Breast epithelium (tissue), 4 donors: ENCODE measurements at places on chromosomes 2 and 18. TPM values are rescaled to one million over a fixed set of nuclear protein-coding genes. Genes with fewer than 3 reads are reported as not detected.

The LBX2 gene
- 1.3 TPM for total RNA-seq

The FAM124B gene
- total RNA-seq, result 2.6 TPM

DNA sequence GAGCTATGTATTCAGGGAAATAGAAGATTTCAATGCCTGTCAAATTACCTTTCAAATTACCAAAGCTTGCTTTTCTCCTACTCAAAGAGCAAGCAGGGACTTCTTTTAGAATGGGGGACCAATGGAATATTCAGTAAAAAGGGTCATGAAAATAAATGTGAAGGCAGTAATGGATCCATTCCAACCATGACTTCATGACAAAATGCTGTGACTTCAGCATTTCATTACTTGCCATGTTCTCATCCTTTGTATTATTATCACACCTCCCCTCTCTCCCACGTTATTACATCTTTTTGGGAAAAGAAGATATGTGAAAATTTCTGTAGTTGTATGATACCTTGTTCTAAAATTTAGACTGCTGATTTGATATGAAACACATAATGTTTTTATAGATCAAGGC is 864.0 kb upstream of the FSHR start:
- DNase-seq, result no peak
- no peak overlapping the region for H3K27ac ChIP-seq
- H3K27me3 ChIP-seq, result no peaks in the 10 kb centered on the region
- no peaks in the 10 kb centered on the region for H3K4me1 ChIP-seq
- no peaks in the 10 kb centered on the region for H3K36me3 ChIP-seq
- no peak overlapping the region for H3K4me3 ChIP-seq

GRCh38 chr2:220076734-220077133 is 449.3 kb downstream of the SLC4A3 start:
- H3K4me1 ChIP-seq, result peaks cover 8% of the 10 kb centered on the region
- H3K4me3 ChIP-seq, result no peak overlapping the region
- no peaks in the 10 kb centered on the region for H3K36me3 ChIP-seq
- peak; percentile 23 for DNase-seq
- no peaks in the 10 kb centered on the region for H3K27me3 ChIP-seq

DNA sequence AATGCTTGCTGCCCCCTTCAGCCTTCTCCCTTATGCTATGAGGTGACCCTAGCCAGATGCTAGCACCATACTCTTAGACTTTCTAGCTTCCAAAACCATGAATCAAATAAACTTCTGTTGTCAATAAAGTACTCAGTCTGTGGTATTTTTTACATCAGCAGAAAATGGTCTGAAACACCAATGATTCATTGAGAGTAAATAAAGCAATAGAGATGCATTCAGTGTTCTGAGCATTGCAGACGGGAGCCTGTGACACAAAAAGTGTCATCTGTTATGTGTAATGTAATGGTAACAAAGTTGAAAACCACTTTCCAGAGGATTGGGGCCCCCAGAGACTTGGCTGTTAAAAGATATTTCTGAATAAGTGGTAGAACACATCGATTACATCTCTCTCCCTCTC is 758.0 kb upstream of the NRXN1 start:
- H3K4me1 ChIP-seq, result no peaks in the 10 kb centered on the region
- no peaks in the 10 kb centered on the region for H3K36me3 ChIP-seq
- DNase-seq, result no peak
- no peak overlapping the region for H3K4me3 ChIP-seq
- no peak overlapping the region for H3K27ac ChIP-seq

DNA sequence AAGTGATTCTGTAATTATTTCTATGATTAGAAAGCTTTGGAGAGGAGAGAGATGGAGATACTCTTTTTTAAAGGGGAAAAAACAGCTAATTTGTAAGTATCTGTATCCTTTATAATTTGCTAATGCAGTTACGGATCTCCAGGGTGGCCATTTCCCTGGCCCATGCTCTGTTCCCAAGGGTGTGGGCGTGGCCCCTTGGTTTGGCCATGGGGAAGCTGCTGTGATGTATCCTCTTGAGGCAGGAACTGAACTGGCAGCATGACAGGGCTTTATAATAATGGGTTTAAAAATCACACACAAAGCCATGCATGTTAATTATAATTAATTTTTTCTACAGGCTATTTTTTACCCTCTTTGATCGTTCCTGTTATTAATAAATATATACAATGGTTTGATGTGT is 27.0 kb downstream of the TRAPPC12 start:
- no peaks in the 10 kb centered on the region for H3K36me3 ChIP-seq
- H3K4me1 ChIP-seq, result no peaks in the 10 kb centered on the region
- DNase-seq, result no peak
- no peak overlapping the region for H3K4me3 ChIP-seq

- H3K4me3 ChIP-seq, result no peak overlapping the region
- no peaks in the 10 kb centered on the region for H3K27me3 ChIP-seq
- no peak for DNase-seq
- no peak overlapping the region for H3K27ac ChIP-seq
- H3K4me1 ChIP-seq, result no peaks in the 10 kb centered on the region
Measured at GRCh38 chr2:60341151-60341550, 212.3 kb downstream of the BCL11A start.

The SERPINB13 gene
- not detected for total RNA-seq

DNA sequence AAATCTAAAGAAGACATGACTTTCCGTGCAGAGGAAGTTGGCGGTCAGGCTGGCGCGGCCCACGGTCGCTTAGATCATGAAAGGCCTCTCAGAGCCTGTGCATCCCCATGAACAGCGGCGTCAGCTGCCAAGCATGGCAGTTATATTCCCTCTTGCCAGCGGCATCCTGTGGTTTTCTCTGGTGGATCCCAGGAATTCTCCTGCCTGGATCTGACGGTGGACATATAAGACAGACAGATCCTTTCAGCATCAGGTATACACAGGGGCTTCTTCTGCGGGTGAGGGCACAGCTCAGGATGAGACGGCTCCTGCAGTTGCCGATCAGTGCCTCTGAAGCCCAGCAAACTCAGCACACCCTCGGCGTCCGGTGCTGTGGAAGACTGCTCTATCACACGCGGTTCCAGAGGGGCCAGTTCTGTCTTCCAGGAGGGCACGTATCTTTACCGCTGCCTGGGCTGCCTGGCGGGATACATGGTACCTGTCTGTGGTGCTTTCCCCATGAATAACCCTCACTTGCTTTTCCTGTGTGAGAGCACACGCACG is 157.8 kb downstream of the LDLRAD4 start:
- no peaks in the 10 kb centered on the region for H3K27me3 ChIP-seq
- no peak overlapping the region for H3K4me3 ChIP-seq
- no peaks in the 10 kb centered on the region for H3K36me3 ChIP-seq

DNA sequence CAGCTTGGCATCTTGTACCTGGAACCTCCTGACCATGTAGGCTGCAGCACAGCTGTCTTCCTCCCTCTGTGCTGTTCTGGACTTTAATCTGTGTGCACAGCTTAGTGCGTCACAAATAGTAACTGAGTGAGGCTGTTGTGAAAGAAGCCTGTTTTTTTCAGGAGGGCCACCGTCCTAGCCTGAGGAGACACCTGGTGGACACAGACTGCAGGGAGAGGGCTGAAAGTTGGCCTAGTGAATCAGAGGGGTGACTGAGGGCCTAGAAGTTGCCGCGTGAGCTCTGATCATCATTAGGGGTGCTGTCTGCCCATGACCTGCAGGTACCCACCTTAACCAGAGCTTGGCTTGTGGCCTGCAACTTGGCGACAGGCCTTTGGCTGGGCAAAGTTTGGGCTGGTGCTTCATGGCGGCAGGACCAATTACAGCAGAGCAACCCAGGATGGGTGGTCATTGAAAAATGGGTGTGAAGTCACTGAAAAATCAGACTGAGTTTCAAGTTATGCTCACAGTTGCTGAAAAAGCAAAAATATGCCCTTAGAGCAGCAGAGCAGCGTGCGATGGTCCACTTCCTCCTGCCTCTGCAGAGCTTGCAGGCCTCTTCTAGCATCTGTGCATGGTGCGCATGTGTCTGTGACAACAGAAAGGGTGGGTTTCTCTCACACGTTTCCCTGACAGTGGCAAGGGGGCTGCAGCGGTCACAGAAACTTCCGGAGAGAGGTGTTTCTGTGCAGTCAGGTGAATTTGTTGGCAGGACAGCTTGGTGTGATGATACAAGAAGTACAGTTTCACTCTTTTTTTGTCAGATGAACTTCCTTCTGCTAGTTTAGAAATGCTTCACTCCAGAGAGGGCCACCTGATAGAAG is 9.6 kb downstream of the GDF7 start:
- H3K36me3 ChIP-seq, result no peaks in the 10 kb centered on the region
- H3K27me3 ChIP-seq, result no peaks in the 10 kb centered on the region
- no peak for DNase-seq
- no peaks in the 10 kb centered on the region for H3K4me1 ChIP-seq

- no peak for DNase-seq
- no peaks in the 10 kb centered on the region for H3K36me3 ChIP-seq
- H3K27ac ChIP-seq, result peak overlapping the region; percentile 73
- no peak overlapping the region for H3K4me3 ChIP-seq
Measured at GRCh38 chr18:361941-362310, 94.1 kb upstream of the THOC1 start.

The LAMA1 gene
- 0.48 TPM for total RNA-seq

The NAT8 gene
- not detected for total RNA-seq

The DNAJC5G gene
- not detected for total RNA-seq

- no peaks in the 10 kb centered on the region for H3K36me3 ChIP-seq
- DNase-seq, result no peak
- H3K27ac ChIP-seq, result no peak overlapping the region
- no peak overlapping the region for H3K4me3 ChIP-seq
Measured at GRCh38 chr18:49708662-49709346, 104.5 kb downstream of the ACAA2 start.

GRCh38 chr2:128530025-128530573 is 211.4 kb upstream of the HS6ST1 start:
- no peaks in the 10 kb centered on the region for H3K36me3 ChIP-seq
- H3K27me3 ChIP-seq, result no peaks in the 10 kb centered on the region
- no peak overlapping the region for H3K27ac ChIP-seq
- no peak for DNase-seq
- no peak overlapping the region for H3K4me3 ChIP-seq
- no peaks in the 10 kb centered on the region for H3K4me1 ChIP-seq

- no peaks in the 10 kb centered on the region for H3K4me1 ChIP-seq
- DNase-seq, result no peak
Measured at GRCh38 chr18:63042351-63042750, 277.2 kb downstream of the BCL2 start.

- no peaks in the 10 kb centered on the region for H3K27me3 ChIP-seq
- no peaks in the 10 kb centered on the region for H3K4me1 ChIP-seq
Measured at GRCh38 chr2:241885291-241885945, 15.9 kb downstream of the RTP5 start.

The VWA3B gene
- not detected for total RNA-seq
